ENCODE measurements at places on chromosomes 5 and 9.
A peak's percentile ranks its signal among the peaks of the same experiment; 100 is the strongest.

DNA sequence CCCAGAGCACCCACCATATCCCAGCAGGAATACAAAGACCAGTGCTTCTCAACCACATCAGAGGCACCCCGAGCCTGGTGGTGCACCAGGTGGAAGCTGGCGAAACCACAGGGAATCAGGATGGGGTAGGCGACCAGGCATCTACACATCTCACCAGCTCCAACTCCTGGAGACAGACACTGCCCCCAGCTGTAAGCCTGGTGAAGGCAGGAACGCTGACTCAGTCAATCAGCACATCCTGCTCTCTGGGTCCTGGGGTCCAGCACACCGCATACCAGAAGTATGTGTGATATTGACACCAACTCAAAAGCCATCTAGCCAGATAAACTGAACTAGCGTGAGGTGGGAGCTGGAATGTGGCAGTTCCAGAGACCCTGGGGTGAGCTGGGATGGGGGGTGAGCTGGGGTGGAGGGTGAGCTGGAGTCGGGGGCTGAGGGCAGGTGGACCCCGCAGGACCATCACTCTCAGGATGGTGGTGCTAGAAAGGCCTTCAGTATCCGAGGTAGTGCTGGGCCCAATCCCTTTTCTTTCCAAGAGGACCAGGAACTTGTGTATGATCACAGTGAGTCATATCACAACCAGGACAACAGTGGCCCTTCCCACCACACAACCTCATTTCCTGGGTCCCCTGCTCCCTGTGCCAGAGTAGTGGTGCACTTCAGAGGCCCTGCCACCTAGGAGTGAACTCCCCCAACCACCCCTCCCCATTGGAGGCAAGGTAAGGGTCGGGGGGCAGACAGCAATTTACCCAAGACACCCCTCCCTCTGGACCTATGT lies 2.5 kb downstream of the DBN1 start:
- DNase-seq, result no peak

- DNase-seq, result no peak
These were observed 346.3 kb downstream of the ENC1 start for GRCh38 chr5:74294231-74294705.

GRCh38 chr5:34656700-34657273 lies 659 bp downstream of the RAI14 start:
- peak; percentile 28 for DNase-seq

- DNase-seq, result no peak
These were observed 577.3 kb upstream of the TLE4 start for GRCh38 chr9:78994471-78994870.

GRCh38 chr5:177435847-177436536 lies 9.5 kb downstream of the GRK6 start:
- DNase-seq, result no peak

- DNase-seq, result no peak
These were observed 83.8 kb downstream of the WWC1 start for GRCh38 chr5:168375214-168375613.

DNA sequence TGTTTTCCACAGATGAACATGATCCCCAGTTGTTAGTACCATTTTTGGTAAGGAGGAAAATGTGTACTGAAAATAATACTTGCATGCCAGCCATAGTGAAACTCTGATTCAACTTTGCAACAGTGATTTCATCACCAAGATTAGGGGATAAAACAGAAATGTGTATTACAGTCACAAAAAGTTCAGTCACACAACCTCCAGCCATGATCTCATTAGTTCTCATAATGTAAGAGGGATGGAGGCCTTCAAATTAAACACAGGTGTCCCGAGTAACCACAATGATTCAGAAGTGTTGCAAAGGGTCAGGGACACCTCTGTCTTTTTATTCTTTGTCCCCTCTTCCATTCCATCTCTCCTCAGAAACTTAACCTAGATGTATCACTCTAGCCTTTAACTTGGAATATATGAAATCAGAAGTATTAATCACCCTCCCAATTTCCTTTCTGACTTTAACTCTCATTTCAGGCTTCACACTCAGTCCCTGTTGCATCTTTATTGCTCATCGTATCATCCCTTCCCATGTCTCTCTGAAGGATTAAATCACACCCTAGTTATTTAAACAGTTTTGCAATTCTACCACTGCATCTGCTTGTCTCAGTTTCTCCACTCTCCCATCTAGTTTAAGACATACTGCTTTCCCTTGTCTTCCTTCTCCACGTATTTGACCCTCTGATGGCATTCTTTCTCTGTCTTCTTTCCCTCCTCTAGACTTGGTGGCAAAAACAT lies 291.2 kb downstream of the ADAMTS6 start:
- no peak for DNase-seq

- peak; percentile 3 for DNase-seq
These were observed 1.7 kb downstream of the MYORG start for GRCh38 chr9:34374905-34375552.

- no peak for DNase-seq
These were observed 24.1 kb upstream of the GABBR2 start for GRCh38 chr9:98732801-98733200.

- DNase-seq, result no peak
These were observed 27.2 kb upstream of the FBP1 start for GRCh38 chr9:94666364-94667099.

DNA sequence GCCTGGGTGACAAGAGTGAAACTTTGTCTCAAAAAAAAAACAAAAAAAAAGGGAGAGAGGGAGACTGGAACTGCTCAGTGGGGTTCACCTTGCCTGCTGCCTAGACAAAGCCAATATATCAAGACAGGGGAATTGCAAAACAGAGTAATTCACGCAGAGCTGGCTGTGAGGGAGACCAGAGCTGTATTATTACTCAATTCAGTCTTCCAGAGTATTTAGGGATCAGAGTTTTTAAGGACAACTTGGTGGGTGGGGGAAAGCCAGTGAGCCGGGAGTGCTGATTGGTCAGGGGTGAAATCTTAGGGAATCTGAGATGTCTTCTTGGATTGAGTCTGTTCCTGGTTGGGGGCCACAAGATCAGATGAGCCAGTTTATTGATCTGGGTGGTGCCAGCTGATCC lies 25.6 kb upstream of the SPIN1 start:
- no peak for DNase-seq

DNA sequence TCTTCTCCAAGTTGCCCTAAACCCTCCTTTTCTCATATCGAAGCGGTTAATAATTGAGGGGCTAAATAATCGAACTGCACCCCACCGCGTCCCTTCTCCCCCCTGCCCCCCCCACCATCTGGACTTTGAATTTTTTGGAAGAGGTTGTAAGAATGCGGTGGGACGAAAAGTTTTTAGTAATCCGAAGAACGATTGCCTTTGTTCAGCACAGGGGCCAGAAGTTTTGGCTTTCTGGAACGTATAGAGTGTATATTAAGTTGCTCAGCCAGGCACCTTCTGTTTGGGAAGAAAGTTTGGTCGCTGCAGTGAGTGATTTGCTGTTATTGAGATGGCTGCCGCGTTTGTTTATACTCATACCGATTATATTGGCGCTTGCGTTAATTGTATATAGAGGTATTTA lies 518 bp downstream of the ERBIN start:
- DNase-seq, result no peak

DNA sequence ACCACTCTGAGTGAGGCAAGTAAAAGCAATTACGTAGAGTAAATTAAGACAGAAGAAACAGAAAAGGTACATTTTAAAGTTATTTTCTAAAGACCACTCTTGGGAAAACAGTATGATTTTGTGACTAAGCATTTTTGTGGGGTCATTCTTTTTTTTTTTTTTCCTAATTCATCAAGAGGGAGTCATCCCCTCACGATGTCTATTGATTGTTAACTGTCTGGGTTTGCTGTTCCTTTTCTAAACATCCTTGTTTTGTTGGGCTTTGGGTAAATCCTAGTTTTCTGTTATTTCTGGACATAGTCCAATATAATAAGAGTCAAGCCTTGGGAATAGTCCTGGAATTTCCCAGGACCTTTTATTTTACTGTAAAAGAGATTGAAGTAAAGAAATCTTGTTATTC lies 63.8 kb downstream of the ANKRD55 start:
- DNase-seq, result no peak

DNA sequence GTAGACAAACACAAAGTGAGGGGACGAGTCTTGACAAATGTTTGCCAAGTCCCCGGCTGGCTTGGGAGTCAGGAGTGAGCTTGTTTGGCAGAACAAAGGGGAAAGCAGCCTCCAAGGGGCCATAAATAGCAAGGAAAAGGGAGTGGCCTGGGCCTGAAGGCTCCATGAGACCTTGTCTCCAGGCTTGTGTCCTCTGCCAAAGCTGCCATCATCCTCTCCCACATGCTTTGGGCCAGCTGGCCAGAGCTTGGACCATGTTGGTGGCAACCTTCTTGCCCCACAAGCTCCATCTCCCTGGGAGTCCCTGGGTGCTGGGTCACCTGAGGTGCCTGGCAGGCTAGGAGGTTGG lies 13.3 kb upstream of the PITX1 start:
- DNase-seq, result no peak

- DNase-seq, result peak; percentile 76
These were observed 70.0 kb upstream of the KLF9 start for GRCh38 chr9:70484232-70485130.

GRCh38 chr9:109328978-109329637 lies 8.2 kb upstream of the EPB41L4B start:
- peak; percentile 34 for DNase-seq

GRCh38 chr5:68898951-68899471 lies 194.8 kb upstream of the SLC30A5 start:
- DNase-seq, result no peak

GRCh38 chr9:136303825-136304416 lies at the start of gene CCDC187:
CCDC187 (minus strand) TSS chr9:136304094; CDS start chr9:136303830, 264 bp downstream.
- DNase-seq, result no peak

DNA sequence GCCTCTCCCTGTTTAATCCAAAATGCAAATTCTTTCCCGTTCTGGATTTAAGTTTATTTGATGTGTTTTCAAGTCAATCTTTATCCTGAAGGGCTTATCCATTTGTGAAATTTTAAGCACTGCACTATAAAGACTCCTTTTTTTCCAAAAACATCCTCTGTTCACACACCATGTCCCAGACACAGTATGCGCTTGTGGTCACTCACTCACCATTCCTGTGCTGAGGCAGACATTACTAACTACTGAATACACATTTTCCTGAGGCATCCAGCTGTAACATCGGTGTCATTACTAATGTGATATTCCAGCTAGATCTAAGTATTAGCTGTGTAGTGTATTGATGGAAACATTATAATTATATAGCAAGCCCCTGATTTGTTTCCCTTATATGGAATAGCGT lies 298.4 kb downstream of the KCTD16 start:
- no peak for DNase-seq

GRCh38 chr5:151691706-151692105 lies 5.0 kb upstream of the SPARC start:
- no peak for DNase-seq

DNA sequence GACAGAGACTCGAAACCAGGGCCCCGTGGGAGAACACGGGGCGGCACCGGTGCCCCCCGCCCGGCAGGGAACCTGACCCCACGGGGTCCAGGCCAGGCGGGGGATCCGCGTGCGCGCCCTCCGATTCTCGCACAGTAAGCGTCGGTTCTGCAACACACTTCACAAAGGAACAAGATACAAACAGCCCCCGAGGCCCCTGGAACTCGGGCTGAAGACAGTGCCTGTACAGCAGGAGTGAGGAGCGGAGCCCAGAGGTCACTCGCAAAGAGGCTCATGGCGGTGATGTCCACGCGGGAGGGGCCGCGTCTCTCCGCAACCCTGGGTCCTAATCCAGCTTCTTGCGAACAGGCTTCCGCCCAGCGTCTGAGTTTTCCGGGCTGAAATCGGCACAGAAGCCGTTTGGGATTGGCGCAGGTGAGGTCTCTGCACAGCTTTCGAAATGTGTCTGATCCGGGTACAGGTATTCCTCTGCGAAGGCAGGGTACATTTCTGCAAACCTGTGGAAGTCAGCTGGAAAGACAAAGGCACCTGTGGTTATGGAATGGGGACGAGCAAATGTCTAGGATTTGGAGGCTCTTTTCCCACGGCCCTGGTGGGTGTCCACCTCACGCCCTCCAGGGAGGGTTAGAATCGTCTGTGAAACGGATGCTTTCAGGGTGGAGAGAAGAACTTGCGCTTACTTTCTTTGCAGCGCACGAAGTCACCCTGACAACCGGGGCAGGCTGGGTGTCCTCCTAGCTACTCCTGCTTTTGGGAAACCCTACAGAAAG lies 18.3 kb upstream of the SLC6A3 start:
- DNase-seq, result no peak

- DNase-seq, result peak; percentile 12
These were observed 207.0 kb downstream of the DMAC1 start for GRCh38 chr9:7592321-7593316.

GRCh38 chr5:135073761-135074345 lies 39.8 kb upstream of the PITX1 start:
- no peak for DNase-seq

Measured in HEK293T (cell line).